Progenitor cell of endocrine pancreas (in vitro differentiated cells): ENCODE measurements at places on chromosomes 13 and 19.

- no peak for DNase-seq
Observed at GRCh38 chr13:41520660-41521630, 63.6 kb downstream of the RGCC start.

GRCh38 chr19:17536955-17537354 is 18.5 kb upstream of the COLGALT1 start:
- DNase-seq = no peak

GRCh38 chr19:9672893-9673292 is 2.0 kb downstream of the ZNF562 start:
- no peak for DNase-seq

- DNase-seq = no peak
Observed at GRCh38 chr13:63774133-63774532, 2358.5 kb upstream of the PCDH20 start.

DNA sequence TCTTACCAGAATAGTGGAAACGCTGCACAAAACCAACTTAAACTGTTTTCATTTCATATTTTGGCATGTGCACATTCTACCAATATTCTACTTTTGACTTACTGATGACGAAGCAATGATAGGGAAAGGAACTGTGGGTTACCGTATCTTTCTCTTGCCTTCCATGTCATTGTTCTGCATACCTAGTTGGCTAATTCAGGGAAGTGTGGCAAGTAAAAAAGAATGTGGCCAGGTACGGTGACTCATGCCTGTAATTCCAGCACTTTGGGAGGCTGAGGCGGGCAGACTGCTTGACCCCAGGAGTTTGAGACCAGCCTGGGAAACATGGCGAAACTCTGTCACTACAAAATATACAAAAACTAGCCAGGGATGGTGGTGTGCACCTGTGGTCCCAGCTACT is 108.2 kb downstream of the SIPA1L3 start:
- no peak for DNase-seq

DNA sequence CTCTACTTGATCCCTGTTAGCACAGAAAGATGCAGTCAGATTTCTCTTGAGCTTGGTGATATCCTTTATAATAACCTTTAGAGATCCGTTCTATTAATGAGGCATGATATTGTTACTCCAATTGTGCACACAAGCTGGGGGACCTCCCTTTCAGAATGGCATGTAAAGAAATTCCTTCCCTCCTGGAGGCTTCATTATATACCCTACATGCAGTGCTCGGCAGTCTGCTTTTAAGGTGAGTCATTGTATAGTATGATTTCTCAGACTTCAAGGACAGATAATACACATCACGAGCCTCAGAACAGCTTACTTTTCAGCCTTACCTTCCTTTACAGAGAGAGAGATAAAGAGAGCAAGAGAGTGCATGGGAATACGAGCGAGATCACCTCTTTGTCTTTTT is 261.3 kb downstream of the ATP8A2 start:
- DNase-seq = no peak

GRCh38 chr19:13121551-13122274 is 3.6 kb downstream of the NACC1 start:
- no peak for DNase-seq

- no peak for DNase-seq
Observed at GRCh38 chr13:79807554-79807953, 326.6 kb downstream of the NDFIP2 start.

- peak; percentile 18 for DNase-seq
Observed at GRCh38 chr19:56350416-56351045, 35.9 kb upstream of the ZSCAN5A start.

DNA sequence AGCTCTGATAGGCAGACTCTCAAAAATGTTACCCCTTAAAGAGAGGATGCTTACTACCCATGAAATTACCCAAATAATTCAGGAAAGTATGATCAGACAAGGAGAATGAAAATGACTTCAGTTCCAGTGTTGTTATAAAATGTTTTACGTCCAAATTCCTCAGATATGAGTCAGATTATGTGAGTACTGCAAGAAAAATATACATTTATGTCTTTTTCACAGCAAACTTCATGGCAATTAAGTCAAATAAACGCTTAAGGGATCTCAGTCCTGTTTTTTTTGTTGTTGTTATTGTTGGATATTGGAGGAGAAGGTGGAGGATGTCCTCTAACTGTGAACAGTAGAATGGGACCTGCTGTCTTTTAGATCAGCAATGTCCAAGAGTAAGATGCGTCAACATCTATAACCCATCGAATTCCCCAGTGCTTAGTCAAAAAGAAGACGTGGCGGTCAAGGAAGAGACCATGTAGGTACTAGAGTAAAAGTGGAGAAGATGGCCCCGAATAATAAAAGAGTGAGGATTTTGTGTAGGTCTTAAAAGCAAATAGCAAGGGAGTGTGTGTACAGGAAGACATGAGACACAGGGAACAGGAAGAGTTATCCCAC is 215.4 kb upstream of the IRS2 start:
- no peak for DNase-seq

- no peak for DNase-seq
Observed at GRCh38 chr13:67150608-67151007, 79.5 kb downstream of the PCDH9 start.

DNA sequence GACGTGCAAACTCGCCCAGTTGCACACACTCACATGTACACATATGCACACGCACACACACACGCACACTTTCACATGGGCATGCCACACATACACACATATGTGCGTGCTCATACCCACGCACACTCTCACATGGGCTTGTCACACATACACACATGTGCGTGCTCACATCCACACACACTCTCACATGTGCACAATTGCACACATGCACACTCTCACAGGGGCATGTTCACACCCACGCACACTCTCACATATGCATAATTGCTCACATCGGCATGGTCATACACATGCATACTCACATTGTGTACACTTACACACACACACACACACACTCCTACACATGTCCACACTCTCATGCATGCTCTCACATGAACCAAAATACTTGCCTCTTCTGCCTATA is 32.8 kb upstream of the PEPD start:
- no peak for DNase-seq

DNA sequence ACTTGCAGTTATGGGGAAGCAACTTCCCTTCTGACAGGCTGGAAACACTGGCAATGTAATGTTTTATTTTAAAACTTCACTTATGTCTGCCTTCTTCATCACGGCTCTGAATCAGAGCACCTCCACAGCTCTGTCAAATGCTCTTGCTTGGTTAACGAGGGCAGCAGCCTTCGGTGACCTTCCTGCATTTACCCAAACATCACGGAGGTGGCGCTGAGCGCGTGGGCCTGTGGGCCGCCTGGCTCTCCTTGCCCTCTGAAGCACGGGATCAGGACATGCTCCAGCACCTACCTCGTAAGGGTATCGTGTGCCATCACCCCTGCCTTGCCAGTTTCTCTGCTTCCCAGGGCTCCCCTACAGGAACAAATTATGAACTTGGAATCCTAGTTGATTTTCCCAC is 310.0 kb downstream of the TEX29 start:
- DNase-seq = no peak

DNA sequence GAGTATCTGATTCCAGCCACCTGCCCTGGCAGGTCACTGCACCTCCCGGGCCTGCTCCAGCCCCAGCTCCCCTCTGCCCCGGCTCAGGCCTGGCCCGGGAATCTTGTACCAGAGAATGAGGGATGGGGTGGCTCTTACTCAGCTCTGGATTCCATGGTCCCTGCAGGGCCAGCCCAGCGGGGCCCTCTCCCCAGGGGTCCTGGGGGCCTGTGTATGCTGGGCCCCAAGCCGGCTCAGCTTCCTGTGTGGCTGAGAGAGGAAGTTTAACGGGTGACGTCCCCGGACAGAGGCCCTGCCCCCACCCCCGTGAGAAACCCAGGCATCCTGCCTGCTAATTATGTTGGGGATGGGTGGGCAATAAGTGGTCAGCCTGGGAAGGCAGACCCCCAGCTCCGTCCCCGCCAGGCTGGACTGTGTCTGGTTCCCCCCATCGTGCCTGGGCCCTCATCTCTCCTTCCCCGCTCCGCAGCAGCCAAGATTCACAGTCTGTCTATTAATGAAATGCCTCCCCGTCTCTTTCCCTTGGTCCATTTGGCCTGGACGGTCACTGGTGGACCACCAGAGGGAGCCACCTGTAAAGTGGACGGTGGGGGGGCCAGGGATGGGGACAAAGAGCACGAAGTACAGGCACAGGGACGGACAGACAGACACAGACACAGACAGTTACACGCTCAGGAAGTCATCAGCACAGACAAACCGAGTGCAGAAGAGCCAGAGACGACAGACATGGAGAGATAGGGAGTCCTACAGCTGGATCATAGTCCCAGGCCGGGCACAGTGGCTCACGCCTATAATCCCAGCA is at the start of gene DENND1C:
Gene DENND1C, minus strand, starts transcription at position 247 of the 802 bp plus-strand sequence. Its CDS starts 92 bp downstream, at position 155.
- DNase-seq = no peak

DNA sequence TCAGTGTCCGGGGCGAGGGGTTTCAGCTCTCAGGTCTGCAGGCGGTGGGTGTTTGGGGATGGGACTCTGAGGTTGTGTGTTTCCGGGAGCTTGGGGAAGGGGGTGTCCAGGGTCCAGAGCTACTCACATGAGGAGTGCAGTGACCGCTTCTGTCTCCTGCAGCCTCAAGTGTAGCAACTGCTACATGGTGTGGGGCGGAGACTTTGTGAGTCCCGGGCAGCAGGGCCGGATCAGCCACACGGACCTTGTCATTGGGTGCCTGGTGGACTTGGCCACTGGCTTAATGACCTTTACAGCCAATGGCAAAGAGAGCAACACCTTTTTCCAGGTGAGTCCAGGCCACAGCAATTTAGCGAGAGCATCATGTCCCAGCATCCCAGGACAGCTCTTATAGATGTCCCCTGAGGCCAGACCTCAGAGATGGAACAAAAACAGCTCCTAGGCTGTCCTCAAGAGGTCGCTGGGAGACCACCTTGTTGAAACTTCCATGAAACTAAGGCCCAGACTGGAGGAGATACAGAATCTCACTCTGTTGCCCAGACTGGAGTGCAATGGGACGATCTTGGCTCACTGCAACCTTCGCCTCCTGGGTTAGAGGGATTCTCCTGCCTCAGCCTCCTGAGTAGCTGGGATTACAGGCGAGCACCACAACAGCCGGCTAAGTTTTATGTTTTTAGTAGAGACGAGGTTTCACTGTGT is 44.9 kb downstream of the RYR1 start:
- no peak for DNase-seq

- no peak for DNase-seq
Observed at GRCh38 chr13:109979228-109979627, 192.8 kb upstream of the IRS2 start.

- DNase-seq = no peak
Observed at GRCh38 chr13:35912841-35913240, 218.3 kb downstream of the DCLK1 start.

DNA sequence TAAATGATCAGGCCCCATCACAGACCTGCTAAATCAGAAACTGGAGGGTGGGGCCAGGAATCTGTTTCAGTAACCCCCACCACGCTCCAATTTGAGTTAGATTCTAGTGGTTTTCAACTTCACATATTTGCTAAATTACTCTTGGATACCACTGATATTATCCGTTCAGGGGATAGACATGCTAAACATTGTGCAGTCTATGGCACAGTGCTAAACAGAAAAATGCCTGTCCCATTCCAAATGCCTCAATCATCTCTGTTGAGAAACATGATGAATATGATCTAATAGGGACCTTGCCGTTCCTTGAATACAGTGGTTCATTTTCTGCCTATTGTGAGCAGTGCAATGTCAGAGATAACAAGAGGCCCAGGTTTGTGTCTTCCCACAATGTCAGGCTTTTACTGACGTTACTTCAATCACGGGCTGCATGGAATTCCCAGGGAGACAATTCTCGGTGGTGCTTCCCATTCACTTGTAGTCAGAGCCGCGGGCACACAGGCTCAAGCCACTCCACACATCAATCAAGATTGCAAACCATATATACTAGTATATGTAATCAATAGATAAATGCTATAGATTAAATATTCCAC is 52.7 kb downstream of the MYO16 start:
- DNase-seq = no peak

- DNase-seq = peak; percentile 37
Observed at GRCh38 chr13:111114362-111115060, 599 bp upstream of the ARHGEF7 start.

DNA sequence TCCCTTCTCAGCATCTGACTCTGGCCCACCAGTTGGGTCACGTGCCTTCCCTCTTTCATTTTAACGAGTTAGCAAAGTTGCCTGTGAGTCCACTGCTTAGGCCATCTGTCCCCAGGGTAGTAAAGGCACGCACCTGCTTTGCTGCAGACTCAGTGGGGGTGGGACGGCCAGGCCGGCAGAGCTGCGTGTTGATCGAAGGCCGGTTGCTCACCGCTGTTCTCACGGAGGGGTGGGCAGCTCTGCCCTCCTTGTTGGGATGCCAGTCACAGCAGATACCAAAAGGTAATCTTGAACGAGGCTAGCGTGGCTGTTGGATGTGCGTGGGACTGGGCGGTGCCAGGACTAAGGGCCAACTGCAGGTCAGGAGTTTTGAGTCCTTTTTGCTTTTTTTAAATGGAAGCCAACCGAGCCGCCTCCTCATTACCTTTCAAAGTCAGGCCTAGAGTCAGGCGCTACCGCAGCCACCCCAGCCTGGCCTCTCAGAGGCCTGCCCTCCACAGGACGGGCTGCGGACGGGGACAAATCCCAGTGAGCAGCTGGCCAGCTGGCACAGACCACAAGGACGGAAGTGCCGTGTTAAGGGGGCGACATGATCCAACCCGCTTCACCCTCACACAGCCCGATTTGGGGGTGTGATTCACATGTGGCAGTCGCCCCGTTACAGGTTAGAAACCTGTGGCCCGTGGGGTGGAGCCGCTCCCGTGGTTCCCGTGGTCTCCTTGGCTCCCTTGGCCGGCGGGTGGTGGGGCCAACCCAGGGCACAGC is 20.6 kb downstream of the ADPRHL1 start:
- DNase-seq = no peak

DNA sequence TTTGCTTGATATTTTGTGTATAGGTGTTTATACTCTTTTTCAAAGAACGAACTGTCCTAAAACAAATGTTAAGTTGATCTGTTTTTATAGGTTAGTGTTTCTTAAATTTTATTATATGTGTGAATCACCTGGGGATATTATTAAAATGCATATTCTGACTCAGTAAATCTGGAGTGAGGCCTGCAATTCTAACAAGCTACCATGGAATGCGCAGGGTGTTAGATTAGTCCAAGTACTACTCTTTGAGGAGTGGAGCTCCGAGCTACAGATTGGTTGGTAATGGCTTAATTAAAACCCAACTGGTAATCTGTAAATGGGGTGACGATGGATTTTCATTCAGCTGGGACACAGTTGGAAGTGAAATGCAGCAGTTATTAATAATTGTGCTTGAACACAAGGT is 214.1 kb upstream of the UFM1 start:
- no peak for DNase-seq

DNA sequence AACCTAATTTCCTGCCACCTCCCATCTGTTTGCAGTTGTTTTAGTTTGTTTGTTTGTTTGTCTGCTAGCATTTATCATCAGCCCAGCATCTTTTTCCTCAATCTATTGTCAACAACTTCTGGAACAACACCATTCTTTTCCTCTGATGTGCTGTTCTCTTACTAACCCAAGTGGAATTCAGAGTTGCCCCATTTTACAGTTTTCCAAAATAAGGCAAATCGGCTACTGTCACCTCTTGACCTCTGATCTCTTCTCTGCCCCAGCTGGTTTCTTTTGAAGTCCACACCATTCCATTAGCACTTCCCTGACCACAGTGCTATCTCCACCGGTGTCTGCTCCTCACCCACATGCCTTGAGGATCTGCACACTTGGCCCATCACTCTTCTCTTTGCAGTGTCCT is 102.4 kb downstream of the EFNB2 start:
- no peak for DNase-seq

GRCh38 chr13:45809801-45810394 is 41.7 kb downstream of the SIAH3 start:
- no peak for DNase-seq
